ENCODE measurements at places on chromosomes 11 and 22.

GRCh38 chr22:33255791-33256190 is 197.6 kb upstream of the SYN3 start:
- no peak for DNase-seq

DNA sequence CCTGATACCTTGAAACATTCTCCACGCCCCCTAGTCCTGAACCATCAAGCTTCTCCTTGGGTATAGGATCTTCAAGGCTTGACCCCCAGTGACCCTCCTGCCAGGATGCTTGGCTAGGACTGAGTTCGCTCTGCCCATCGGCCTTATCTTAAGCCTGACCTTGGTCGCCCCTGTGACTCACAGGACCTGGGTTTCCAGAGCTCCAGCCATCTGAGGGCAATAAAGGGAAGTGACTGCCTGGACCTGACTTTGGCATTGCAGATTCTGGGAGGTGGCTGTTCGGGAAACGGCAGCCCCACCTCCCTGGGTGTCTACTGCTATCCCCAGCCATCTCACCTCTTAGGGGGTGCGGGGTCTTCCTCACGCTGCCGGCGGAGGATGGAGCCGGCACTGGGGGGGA is 15.4 kb downstream of the CARD10 start:
- no peak for DNase-seq

DNA sequence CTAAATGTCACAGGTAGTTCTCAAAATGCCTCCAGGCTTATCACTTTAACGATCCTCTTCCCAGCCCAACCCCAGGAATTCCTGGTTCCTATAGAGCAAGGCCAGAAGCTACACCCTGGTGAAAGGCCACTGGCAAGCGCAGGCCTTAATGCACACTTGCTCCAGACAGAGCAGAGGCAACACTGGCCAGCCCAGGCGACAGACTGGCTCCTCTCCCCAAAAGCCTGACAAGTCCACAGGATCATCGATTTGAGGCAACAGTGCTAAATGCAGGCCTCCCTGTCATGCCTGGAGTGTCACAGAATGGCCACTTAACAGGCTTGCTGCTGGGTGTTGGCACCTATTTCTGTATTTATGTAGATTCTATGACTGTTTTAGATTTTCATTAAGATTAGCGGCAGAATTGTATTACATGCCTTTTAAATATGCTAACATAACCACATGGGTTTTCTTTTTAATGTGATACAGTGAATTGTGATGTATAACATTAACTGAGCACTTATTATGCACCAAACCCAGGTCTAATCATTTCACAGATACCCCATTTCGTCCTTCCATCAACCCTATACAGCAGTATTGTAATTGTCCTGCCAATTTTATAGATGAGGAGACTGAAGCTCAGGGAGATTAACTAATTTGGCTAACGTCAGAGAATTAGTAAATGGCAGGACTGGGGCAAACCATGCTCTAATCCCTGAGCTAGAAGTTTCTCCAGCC is 38.6 kb downstream of the PACSIN2 start:
- no peak for DNase-seq

GRCh38 chr11:57815877-57816276 is 54.3 kb downstream of the CTNND1 start:
- no peak for DNase-seq

DNA sequence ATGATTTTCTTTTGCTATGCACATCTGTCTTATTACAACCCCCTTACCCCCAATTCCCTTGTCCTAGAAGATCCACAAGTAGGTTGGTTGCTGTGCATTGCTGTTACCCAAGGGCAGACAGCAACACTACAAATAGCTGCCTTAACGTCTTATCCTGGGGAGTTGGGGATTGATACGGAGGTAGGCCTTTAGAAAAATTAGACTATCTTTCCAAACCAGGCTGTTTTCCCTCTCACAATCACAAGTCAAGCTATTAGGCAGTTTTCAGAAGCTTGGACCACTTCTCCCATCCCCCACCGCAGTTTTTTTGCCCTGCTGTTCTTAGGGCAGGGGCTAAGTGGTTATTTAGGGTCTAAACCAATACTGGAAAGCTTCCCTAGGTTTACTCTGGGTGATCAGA is 2.8 kb upstream of the PHLDB1 start:
- no peak for DNase-seq

- no peak for DNase-seq
These were observed 86.8 kb downstream of the SLC1A2 start for GRCh38 chr11:35332524-35332923.

DNA sequence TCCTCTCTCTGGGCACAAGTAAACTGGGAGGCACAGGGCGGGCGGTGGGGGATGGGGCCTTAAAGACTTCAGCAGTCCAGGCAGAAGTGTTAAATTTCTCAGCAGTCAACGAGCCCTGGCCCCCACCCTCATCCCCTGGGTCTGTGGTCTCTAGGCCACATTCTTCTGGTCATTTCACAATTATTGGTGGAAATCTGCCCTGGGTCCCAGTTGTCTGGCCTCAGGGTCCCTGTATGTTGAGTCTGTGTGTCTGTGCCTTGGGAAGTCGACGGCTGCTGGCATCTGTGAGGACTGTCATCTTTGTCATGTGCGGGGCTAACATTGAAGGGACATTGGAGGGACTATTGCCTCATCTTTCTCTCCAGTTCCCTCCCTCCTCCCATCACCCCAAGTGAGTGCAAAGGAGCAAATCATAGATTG is 1.7 kb downstream of the TSPAN18 start:
- DNase-seq = no peak

DNA sequence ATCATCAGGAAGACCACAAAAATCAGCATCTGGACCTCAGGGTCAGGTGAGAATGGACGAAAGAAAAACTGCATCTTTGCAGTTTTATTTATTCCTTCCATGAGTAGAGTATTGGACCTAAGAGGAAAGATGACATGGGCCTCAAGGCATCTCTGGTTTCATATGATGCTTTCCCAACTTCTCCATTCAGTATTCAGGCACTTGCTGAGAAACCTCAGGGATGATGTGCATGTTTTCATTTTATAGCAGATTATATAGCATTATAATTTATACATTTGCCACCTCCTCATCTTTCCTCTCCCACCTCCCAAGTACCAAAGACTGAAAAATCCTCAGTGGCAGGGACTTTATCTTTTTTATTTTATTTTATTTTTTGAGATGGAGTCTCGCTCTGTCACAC is at the start of gene OR10V1:
TSS of gene OR10V1 (minus strand) at position 101 of the 400 bp plus-strand sequence. CDS start at position 101, 0 bp downstream.
- DNase-seq = no peak

- DNase-seq = no peak
These were observed 85.7 kb upstream of the LIN7C start for GRCh38 chr11:27592098-27592780.

GRCh38 chr22:50577987-50578775 is at the start of gene CPT1B:
Gene CPT1B (minus strand): TSS chr22:50578427. CDS start chr22:50577915, 512 bp downstream.
- DNase-seq = no peak

- DNase-seq = no peak
These were observed 21.4 kb upstream of the RCN1 start for GRCh38 chr11:32069361-32070058.

GRCh38 chr11:9594267-9595046 is 21.0 kb downstream of the WEE1 start:
- no peak for DNase-seq

DNA sequence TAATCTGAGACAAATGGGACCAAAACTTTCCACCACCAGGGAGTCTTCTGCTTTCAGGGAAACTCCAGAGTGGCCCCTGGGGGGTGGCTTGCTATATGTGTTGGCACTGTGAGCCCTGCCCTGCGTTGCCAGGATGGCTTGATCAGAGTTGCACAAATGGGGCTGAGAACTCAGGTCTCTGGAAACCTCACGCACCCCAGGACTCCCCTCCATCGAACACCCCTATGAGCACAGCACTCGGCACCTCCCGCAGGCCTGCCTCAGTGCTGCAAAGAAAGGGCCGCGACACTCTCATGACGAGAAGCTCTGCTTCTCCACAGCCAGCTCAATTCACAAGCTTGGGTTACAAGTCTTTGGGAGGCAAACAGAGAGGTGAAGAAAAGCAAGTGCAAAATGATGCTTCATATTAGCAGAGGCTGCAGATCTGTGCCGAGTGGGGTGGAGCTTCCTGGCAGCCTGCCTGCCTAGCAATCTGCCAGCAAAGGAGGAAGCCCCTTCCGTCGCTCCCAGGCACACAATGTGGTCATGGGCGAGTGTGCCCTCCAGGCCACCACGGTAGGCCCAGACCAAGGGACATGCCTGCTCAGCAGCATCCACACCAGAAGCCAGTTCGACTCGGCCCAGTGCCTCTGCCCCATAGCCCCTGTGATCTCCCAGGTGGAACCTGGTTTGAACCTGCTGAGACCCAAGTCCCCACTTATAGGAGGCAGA is 55.7 kb downstream of the MYH9 start:
- DNase-seq = no peak

DNA sequence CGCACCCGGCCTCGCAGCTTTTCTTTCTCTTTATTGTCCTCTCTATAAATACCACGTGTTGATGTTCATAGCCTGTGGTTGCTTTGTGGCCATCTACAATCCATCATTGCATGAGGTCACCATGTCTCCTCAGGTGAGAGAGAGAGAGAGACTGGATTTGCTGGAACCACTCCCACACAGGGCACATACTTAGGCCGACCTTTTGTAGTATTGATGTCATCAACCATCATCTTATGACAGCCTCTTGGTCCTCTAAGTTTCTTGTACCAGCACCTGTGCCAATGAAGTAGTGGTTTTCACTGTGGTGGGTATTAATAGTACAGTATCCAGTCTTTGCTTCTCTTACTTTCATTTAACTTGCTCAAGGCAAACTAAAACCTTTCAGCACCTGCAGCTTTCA is 22.8 kb upstream of the P2RY6 start:
- DNase-seq = no peak

DNA sequence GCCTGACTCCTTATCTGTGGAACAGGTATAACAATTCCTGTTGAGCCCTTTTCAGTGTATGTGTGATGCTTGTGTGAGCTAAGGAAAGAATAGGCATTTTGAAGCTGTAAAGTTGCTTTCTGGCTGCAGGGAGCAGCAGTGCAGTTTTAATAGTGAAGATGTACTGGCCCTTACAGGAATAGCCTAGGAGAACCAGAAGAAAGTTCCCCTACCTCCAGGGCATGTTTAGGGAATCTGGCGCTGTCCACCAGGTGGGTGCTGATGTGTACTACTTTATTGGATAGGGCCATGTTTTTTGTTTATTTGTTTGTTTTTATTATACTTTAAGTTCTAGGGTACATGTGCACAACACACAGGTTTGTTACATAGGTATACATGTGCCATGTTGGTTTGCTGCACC is 11.5 kb downstream of the BMAL1 start:
- DNase-seq = no peak

DNA sequence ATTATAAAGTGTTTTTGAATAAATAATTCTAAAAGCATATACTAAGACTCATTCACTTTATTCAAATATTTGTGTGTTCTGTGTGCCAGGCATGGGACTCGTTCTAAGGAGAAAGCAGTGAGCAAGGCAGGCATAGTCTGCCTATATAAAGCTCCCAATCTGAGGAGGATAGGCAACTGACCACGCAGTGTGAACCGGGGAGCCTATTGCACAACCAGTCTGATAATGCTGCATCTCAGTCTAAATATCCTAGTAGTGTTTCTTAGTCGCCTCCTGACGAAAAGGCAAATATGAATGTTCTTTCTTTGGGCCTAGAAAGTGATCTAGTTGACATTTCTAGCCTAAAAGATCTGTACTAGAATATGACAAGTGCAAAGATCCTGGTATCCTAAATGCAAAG is 98.3 kb downstream of the C11orf65 start:
- DNase-seq = no peak

DNA sequence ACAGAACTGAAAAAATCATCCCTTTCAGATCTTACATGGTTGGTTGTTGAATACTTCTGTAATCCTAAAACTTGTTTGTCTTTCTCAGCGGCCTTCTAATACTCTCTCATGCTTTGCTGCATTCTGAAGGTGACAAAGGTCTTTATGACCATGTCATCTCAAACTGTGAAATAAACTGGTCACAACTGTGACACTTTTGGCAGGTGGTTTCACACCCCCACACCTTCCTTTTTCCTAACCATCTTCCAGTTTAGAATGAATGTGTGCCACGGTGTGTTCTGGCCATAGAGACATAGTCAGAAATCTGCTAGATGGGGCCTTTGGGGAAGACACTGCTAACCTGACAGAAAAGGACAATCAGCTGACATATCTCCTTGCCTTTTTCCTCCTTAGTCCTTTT is 14.7 kb upstream of the RFPL3 start:
- DNase-seq = no peak

DNA sequence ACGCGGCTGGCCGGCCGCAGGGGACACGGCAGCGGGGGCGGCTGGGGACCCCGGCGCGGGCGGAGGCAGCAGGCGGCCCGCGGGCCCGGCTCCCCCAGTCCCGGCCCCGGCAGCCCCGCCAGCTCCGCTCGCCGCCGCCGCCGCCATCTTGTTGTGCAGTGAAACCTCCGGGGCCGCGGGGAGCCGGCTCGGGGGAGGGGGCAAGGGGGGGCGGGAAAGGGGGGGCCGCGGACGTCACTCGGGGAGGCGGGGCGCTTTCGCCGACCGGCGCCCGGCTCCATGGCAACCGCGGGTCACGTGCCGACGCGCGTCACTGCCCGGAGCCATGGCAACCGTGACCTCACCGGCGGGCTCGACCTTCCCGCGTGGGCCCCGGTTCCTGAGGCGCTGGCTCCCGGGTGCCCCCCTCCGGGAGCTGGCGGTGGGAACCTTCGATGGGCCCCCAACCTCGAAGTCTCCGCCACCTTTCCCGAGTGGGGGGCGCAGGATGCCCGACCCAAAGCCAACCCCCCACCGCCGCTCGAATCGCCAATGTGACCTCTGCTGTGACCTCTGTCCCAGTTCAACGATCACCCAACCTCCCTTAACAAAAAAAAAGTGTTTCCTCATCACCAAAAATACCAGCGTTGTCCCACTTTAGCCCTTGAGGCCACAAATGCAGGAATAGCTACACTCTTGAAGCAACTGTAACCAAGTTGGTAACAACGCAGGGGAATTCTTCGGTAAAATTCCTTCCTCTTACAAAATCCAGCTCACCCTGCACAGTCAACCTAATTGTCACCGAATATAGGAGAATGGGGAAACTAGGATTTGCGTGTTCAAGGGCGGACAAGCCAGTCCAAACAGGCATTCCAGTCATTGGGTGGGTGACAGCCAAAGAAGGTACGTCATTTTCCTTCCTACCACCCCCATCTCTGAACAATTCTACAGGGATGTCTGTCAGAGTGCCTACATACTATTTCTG is at the start of gene SIK3:
TSS of gene SIK3 (minus strand) at position 160 of the 964 bp plus-strand sequence. CDS start at position 147, 13 bp downstream.
- peak; percentile 89 for DNase-seq

GRCh38 chr22:35884529-35884928 is 144.1 kb downstream of the RBFOX2 start:
- DNase-seq = no peak
